ENCODE measurements at places on chromosomes 13 and 19. TPM values are rescaled to one million over a fixed set of nuclear protein-coding genes. Genes with fewer than 3 reads are reported as not detected.

The KLK10 gene
- 0.20 TPM for total RNA-seq

The FUT3 gene
- total RNA-seq: not detected

The TLE6 gene
- 3.1 TPM for total RNA-seq

The BRSK1 gene
- total RNA-seq: 6.1 TPM

The ZNF414 gene
- 18.5 TPM for total RNA-seq

The NLRP7 gene
- not detected for total RNA-seq

The IGLON5 gene
- total RNA-seq: not detected

The TEX101 gene
- not detected for total RNA-seq

The MAB21L1 gene
- total RNA-seq: not detected

The APC2 gene
- total RNA-seq: 2.0 TPM

The SLC1A6 gene
- not detected for total RNA-seq

The PRR20E gene
- total RNA-seq: not detected

The MEX3D gene
- total RNA-seq: 5.7 TPM

The ZNF417 gene
- total RNA-seq: 3.6 TPM

The URI1 gene
- 90.6 TPM for total RNA-seq

The CEACAM1 gene
- total RNA-seq: 1.8 TPM

The CYP4F2 gene
- 0.49 TPM for total RNA-seq

The DENND1C gene
- 0.28 TPM for total RNA-seq

The MYO16 gene
- 0.08 TPM for total RNA-seq

The MCEMP1 gene
- total RNA-seq: not detected

The ITGBL1 gene
- 1.5 TPM for total RNA-seq

The KRTDAP gene
- not detected for total RNA-seq

The RPS19 gene
- total RNA-seq: 9,598 TPM

The PRR19 gene
- 3.6 TPM for total RNA-seq

The ARHGAP33 gene
- total RNA-seq: 5.6 TPM

The OR4F17 gene
- not detected for total RNA-seq

The LILRA6 gene
- not detected for total RNA-seq
